ENCODE measurements at places on chromosomes 13 and 19.

GRCh38 chr13:71867131-71867814 lies at the start of gene DACH1:
Gene DACH1 (minus strand): TSS chr13:71867204.
- peak; percentile 35 for DNase-seq

DNA sequence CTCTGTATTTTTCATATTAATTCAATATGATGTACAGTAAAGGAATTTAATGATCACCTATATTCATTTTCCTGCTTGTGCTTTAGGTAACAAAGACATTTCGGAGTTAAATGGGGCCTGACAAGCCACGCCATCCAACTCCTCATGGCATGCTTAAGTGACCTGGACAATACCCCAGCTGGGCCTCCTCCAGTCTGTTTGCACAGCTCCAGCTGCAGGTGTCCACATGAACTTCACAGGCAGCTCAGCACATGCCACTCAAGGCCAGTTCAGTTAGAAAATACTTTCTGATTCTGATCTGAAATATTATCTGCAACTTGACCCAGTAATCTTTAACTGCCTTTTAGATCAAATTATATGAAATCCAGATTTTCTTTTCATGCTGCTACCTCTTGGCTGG lies 89.6 kb upstream of the SLC15A1 start:
- no peak for DNase-seq

- no peak for DNase-seq
These were observed at the start of gene TNFRSF19 for GRCh38 chr13:23570099-23570920. Gene TNFRSF19 (plus strand): TSS chr13:23570412. CDS start chr13:23590184, 19,772 bp downstream.

DNA sequence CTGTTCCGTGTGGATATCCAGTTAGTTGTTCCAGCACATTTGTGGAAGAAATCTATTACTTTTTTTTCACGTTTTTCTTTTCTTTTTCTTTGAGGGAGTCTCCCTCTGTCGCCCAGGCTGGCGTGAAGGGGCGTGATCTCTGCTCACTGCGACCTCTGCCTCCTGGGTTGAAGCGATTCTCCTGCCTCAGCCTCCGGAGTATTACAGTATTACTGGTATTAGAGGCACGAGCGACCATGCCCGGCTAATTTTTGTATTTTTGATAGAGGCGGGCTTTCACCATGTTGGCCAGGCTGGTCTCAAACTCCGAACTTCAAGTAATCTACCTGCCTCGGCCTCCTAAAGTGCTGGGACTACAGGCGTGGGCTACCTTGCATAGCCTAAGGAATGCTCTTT lies 43.6 kb downstream of the ZNF611 start:
- no peak for DNase-seq

DNA sequence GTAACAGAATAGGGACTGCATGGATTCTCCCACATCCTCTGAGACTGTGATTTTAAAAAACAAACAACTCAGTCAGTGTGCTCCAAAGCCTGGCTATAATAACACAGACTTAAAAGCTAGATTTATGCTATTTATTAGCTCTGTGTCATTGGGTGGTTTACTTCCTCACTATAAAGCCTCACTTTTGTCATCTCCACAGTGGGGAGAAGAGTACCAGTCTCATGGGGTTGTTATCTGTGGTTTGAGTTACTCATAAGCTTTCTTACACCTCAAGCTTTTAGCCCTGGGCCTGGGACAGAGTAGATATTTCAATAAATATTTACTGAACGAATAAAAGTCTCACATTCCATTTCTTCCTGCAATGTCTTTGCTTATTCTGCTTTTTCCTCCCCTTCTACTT lies 5.3 kb downstream of the RNASEH2B start:
- peak; percentile 46 for DNase-seq
